ENCODE measurements at places on chromosomes 16 and 17.

DNA sequence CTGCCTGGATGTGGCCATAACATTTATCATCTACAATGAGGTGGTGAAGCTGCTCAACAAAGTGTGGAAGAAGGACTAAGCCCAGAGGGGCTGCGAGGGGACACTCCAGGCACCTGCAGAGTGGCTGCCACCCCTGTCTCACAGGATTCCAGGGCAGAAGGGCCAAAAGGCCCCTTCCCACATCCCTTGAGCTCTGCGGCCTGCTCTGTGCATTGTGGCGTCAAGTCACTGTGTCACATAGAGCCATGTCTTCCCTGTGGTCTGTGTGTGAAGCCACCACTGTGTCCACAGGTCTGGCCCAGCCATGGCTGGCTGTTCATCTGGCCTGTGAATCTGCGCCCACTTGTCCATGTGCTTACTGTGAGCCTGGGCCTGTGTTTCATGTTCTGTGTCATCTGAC, 1714.6 kb downstream of the TP53TG3F start:
- no peak for DNase-seq

GRCh38 chr17:14042411-14042810, 26.9 kb upstream of the COX10 start:
- no peak for DNase-seq

- no peak for DNase-seq
These were observed 60.5 kb downstream of the CMIP start for GRCh38 chr16:81505011-81505661.

DNA sequence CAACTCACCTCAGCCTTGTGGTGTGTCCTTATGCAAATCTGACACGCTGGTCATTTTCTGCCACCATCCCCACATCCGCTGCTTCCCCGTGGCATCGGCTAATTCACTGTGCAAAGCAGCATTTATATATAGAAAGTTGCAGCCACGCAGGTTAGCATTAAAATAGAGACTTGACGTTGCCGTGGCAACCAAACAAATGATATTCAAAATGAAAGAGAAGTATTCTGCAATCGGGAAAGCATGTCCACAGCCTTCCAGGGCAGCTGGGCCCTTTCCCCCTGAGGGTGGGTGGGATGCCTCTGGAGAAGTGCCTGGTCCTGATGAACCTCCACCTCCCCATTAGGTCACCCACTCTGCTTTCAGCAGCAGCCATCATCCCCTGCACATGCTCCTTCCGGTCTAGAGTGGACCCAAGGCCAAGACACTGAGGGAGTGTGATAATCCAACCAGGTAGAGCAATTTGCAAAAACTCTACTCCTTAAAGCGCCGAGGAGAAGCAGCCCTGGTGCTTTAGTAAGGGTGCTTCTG, 138.7 kb downstream of the GAS7 start:
- DNase-seq: no peak

- DNase-seq: no peak
These were observed 12.9 kb downstream of the VASN start for GRCh38 chr16:4384509-4384942.

DNA sequence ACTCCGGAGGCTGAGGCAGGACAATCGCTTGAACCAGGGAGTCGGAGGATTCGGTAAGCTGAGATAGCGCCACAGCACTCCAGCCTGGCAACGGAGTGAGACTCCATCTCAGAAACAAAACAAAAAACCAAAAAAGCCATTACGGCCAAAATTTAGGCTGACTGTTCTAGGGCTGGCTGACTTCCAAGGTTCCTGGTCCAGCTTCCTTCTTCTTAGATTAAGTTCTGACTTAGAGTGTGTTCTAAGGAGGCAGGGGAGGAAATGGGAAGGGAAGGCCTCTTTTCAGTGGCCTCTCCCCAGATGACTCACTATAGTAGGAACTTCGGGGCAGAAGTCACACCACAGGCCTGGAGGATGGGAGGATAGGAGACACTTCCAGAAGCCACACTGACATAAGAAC, 27.7 kb upstream of the CLEC18B start:
- DNase-seq: peak; percentile 64

DNA sequence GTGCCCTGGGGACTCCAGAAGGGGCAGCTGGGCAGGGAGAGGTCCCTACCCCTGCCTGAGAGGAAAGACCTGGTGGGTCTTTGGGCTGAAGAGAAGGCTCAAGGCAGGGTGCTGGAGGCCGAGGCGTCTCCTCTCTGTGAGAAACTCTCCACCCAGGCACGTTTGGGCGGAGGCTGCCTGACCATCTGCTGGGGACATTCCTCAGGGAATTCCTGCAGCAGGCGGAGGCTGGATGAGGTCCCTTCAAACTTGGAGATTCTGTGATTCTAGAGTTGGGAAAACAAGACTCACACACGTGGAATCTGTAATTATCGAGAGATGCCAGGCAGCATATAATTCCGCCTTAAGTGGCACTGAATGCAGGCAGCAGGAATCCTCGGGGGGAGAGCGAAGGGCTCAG, 21.1 kb upstream of the PHF12 start:
- DNase-seq: no peak

All from fibroblast of skin of left biceps (primary cell).